ENCODE measurements at places on chromosomes 5 and 9.

DNA sequence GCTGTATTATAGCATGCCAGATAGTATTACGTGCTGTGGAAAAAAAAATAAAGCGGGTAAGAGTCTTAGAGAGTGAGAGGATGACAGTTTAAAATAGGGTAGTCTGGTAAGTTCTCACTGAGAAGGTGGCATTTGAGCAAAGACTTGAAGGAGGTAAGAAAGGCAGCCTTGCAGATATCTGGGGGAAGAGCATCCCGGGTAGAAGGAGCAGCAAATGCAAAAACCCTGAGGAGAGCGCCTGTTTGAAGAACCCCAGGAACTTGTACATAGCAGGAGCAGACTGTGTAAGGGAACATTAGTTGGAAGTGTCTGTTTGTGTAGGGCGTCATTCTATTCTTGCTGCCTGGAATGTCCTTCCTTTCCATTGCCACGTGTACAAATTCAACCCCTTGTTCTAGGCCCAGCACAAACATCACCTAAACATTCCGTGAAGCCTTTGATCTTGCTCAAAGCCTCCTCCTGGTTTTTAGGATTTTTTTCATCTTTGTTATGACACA, 2.6 kb downstream of the AP3S1 start:
- no peak for DNase-seq

DNA sequence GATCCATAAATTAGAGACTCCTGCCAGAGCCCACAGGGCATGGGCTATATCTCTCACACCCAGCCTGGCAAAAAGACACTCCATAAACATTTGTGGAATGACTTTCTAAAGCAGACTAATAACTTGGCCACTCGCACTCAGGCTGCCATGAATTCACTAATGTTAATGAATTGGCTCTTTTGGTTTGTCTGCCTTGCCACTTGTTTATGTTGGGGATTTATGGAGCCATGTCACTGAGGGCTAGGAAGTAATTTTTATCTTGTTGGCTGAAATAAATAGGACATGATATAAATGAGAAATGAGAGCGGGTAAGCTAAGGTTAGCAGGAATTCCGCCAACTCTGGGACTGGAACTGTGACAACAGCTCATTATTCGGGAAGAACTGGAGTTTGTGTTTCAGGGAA, 55.2 kb downstream of the DROSHA start:
- no peak for DNase-seq

DNA sequence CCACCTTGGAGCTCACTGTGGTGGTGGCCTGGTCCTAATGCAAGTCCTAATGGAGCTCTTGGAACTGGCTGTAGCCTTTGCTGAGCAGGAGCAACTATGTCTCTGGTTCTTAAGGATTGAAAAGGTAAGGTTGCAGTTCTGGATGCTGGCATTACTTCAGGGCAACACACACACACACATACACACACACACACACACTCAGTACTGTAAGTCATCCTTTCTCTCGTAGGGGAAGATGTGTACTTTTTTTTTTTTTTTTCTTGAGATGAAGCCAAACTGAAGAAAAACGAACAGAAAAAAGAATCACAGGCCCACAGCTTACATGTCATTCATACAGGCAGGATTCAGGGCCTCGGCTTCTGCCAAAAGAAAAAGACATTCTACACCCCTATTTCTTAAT, 81.1 kb upstream of the RPS23 start:
- no peak for DNase-seq

- DNase-seq: no peak
These were observed 5.3 kb upstream of the SUSD1 start for GRCh38 chr9:112180387-112180881.

DNA sequence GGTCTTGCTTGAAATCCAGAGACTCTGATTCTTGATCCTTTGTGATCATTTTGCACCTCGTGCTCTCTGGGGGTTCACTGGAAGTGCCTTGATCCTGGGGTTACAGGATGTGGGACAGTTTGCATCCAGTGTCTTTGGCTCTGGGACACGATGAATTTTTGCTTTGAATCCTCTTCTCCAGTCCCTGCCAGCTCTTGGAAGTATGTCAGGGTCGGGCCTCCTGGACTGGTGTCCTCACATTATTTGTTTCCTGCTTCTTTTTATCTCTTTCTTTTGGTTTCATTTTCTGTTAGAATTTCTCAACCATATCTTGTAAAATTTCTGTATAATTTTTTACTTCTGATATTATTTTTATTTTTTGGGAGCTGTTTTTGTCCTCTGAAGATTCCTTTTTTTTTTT, 34.2 kb downstream of the SECISBP2 start:
- no peak for DNase-seq

DNA sequence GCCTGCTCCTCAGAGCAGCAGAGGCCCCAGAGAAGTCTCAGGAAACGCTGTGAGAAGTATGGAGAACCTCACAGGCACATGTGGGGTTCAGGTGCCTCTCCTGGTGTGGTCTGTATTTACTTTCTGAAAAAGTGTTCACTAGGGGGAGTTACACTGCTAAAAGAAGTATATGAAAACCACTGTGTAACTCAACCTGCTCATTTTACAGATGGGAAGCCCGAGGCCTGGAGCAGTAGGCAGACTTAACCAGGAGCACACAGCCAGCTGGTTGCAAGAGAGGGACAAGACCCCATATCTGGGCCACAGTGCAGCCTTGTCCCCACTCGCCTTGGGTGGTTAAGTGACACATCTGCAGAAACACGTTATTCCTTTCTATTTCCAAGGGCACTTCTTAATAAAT, 112.8 kb upstream of the SAP30L start:
- DNase-seq: no peak
